ENCODE measurements at places on chromosomes 16 and 17.

DNA sequence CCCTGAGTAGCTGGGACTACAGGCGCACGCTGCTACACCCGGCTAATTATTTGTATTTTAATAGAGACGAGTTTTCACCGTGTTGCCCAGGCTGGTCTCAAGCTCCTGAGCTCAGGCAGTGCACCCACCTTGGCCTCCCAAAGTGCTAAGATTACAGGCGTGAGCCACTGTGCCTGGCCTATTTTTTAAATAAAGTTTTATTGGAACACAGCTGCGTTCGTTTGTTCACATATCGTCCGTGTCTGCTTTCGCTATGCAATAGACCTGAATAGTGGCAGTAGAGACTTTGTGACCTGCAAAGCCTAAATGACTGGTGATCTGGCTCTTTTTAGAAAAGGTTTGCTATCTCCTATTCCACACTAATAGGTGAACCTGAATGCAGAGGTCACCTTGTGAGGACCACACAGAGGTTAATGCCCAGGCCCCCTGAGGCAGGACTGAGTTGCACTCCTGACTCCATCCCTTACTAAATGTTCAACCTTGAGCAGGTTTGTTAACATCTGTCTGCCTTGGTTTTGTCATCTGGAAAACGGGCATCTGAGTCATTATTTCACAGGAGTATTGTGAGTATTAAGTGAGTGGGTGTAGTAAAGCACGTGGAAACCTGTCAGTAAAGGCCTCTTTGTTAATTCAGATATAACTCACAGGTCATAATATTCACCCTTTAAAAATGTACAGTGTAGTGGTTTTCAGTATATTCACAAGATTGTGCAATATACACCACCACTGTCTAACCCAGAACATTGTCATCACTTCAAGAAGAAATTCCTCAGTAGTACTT is 157.5 kb upstream of the CACNG5 start:
- DNase-seq, result no peak

GRCh38 chr16:83279251-83279650 is 528.5 kb upstream of the HSBP1 start:
- no peak for DNase-seq

DNA sequence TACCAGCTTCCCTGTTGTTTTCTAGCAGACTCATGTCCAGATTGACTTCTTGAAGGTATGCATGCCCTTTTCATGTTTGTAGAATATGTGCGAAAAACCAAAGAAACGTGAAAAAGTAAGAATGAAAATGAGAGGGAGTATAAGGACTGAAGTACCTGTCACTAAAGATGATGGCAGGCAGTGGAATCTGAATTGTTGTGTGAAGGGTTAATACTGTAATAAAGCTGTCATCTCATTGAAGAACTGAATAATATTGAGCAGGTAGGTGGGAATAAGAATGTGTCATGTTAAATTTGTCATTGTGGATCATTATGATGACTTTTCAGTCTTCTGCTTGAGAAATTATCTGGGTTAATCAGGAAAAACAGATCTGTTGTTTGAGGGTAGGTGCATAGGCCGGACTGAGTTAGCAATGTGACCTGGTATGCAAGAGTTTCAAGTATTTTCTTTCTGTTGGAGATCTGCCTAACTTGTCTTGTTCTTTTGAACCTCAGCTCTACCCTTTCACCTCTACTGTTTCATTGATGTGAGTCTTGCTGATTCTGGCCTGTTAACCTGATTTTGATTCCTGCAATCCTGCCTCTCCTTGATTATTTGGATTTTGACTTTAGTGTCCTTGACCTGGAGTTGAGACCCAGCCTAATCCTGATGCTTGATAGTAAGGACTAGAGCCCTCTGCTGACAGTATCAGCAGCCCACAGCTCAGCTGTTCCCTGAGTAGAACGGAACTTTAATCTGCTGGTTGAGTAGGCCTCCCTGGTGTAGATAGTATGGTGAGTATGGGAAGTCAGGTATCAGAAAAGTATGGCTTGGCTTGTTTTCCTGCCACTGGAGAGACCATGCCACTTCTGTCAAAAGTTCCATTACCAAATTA is 64.6 kb downstream of the MAP2K4 start:
- DNase-seq, result no peak

- DNase-seq, result no peak
Observed at GRCh38 chr17:36937001-36937958, at the start of gene LHX1. Gene LHX1 (plus strand): TSS chr17:36937475. CDS start chr17:36938198, 723 bp downstream.

DNA sequence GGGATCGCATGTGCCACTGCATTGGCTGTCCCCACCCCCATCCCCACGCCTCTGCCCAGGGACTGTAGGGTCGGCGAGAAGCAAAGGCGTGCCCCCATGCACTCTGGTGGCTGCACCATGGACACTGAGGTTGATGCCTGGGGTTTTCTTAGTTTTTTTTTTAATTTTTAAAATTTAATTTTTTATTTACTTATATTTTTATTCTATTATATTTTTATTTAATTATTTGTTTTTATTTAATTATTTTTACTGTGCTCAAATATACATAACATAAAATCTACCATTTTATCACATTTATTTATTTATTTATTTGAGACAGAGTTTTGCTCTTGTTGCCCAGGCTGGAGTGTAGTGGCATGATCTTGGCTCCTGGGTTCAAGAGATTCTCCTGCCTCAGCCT is 57.4 kb downstream of the SOCS3 start:
- no peak for DNase-seq

GRCh38 chr16:22781480-22781879 is 32.5 kb upstream of the HS3ST2 start:
- DNase-seq, result no peak

DNA sequence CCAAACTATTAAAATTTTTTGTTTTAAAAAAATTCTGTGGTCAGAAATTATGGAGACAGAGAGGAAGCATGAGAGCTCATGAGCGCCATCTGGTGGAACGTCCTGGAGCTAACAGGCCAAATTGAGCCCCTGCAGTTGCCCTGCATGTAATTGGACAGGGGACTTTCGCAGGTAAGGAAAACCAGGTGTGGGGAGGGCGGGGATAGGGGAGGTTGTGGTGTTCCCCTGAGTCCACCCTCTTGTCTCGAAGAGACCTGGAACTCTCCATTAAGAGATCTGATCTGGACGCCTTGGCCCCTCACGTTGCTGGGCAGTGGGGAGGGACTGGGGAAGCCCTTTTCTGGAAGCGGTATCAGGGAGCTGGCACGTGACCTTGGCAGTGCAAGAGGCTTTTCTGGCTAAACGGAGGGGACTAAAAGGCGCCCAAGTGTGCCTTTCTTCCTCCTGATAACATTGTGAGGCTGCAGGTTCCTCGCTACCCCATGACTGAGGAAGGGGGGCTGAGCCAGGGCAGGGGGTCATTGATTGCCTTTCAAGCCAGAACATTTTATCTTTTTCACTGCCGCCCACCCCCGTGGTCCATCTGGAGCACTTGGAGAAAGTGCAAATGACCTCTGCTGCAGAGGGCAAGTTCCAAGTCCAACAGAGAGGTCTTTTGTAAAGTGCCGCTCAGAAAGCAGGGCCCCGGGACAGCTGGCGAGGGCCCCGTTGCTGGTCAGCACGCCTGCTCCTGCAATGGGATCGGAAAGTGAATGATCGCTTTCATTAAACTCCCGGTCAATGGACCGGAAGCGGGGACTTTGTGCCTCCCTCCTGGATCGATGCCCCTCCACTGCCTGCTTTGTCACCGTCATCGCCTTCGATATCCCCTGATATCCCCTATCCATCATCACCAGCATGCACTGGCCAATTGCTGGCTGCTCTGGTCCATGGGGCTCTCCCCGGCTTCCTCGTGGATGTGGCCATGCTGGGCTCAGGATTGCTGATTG is 18.4 kb downstream of the PDILT start:
- peak; percentile 31 for DNase-seq

GRCh38 chr16:79605999-79606398 is 5.5 kb upstream of the MAF start:
- DNase-seq, result no peak

DNA sequence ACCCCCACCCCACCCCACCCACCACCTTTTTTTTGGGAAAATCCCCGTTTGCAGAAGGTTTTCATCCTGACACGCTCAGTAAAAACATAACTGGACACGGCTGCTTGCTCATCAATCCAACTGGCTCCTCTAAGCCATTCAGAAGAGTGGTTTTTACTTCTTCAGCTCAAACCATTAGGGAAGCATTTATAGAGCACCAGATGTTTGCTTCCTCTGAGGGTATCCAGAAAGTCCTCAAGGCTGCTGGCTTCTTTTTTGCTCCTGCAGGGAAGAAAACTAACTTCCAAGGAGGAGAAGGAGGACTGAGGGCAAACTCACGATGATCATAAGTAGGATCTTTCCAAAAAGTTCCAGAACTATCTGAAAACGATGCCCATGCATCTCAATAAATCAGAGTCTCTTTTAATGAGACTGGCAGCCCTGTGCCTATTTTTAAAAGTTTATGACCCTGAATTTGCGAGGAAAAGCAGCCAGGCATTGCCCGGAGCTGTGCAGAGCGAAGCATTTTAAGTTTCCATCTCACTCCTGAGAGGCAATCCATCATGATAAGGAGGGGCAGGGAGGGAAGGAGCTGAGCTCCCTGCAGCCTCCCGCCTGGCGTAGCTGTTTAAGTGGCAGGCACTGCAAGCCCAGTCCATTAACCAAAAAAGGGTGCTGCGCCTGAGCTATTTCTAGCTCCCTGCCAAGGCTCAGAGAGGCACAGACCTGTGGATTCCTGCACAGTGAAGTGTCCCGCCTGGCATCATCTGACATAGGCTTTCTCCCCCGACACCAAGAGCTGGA is 146.3 kb upstream of the FOXF1 start:
- no peak for DNase-seq

DNA sequence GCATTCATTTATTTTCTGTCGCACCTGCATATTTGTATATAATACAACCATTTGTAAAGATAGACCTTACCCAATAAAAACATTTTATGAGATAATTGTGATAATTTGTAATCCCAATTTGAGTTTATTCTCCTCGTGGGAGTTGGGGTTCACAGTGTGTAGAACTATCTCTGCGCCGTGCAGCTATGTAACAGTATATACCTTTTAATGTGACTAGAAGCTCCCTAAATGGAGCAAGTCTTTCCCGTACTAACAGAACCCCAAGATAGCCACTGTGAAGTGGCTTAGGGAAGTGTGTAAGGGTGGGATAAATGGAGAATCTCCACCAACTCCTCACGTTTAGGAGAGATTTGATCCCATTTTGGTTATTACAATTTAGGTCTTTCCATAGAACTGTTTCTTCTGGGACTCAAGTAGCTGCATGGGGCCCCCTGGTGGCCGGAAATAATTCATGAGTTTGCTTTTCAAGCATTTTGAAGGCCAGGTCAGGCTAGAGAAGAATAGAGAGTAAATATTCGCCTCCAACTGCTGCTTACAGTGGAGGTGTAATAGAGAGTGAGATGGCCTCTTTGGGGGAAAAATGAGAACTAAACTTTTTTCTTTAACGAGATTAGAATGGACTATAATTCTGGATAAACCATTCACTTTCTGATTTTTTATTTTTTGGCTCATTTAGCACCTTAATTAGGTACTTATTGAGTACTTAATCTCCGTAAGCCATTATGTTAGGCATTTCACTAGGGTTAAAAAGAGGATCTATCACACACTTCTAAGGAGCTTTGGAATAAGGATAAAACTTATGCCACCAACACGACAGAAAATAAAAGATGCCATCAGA is 4.5 kb downstream of the TMEM100 start:
- DNase-seq, result peak; percentile 27

DNA sequence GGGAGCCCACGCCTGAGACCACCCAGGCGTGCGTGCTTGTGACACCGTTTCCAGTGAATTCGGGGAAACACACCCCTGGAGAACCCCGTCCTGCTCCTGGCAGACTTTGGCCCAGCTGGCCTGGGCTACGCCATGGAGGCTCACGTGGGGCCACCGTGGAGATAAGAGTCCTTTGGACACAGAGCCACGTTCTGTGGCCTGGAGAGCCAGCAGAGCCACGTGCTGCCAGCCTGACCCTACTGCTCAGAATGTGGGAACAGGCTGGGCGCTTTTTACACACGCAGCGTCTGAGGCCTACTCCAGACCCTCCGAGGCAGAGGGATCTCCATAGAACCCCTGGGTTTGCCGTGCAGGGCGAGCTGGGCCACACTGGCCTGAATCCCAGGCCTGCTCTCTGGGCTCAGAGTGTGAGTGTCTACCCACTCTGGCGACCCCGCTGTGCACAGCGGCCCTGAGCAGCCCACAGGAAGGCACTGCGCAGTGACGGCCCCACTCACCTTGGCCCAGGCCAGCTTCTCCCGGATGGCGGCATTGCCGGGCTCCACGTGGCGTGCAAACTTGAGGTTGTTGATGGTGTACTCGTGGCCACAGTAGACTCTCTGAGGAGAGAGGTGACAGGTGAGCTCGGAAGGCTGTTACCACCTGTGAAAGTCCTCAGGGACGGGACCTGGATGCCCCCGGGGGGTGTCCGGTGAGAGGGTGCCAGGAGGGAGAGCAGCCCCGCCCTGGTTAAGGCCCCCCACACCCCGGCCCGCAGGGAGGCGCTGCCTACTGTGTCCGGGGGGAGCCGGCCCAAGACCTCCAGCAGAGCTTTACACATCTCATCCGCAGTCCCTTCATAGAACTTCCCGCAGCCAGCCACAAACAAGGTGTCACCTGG is 10.0 kb downstream of the HAGH start:
- no peak for DNase-seq

- no peak for DNase-seq
Observed at GRCh38 chr16:58098207-58099096, 30.7 kb downstream of the CFAP20 start.

GRCh38 chr16:55989569-55989907 is 114.4 kb upstream of the CES5A start:
- DNase-seq, result no peak

GRCh38 chr17:70865993-70866804 is 696.9 kb downstream of the KCNJ2 start:
- DNase-seq, result no peak

- peak; percentile 85 for DNase-seq
Observed at GRCh38 chr17:59513934-59514841, 51.2 kb upstream of the DHX40 start.

GRCh38 chr16:28258567-28258966 is 33.8 kb upstream of the SBK1 start:
- DNase-seq, result no peak

GRCh38 chr17:42928714-42929496 is 28.3 kb downstream of the G6PC1 start:
- DNase-seq, result no peak

DNA sequence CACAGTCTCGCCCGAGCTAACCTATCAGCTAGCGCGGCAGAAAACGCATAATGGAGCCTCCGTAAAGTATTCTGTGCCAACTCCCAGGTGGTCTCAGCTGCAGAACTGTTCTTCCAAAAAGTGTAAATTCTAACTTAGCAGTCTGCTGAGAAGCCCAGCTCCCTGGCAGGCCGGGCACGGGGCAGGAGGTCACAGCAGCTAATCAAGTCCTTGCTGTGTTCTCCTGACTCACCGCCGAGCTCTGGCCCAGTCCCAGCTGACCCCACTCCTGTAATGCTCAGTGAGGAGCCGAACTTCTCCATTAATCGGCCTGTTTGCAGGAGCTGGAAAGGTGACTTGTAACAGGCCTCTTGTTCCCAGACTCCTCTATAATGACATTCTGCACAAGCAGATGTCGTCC is 193.3 kb downstream of the IRX3 start:
- no peak for DNase-seq

Data from NCI-H2029 treated with DMSO at 0.1 percent for 48 hours (cell line).